Memory B cell (primary cell): ENCODE measurements at places on chromosomes 16 and 17.

DNA sequence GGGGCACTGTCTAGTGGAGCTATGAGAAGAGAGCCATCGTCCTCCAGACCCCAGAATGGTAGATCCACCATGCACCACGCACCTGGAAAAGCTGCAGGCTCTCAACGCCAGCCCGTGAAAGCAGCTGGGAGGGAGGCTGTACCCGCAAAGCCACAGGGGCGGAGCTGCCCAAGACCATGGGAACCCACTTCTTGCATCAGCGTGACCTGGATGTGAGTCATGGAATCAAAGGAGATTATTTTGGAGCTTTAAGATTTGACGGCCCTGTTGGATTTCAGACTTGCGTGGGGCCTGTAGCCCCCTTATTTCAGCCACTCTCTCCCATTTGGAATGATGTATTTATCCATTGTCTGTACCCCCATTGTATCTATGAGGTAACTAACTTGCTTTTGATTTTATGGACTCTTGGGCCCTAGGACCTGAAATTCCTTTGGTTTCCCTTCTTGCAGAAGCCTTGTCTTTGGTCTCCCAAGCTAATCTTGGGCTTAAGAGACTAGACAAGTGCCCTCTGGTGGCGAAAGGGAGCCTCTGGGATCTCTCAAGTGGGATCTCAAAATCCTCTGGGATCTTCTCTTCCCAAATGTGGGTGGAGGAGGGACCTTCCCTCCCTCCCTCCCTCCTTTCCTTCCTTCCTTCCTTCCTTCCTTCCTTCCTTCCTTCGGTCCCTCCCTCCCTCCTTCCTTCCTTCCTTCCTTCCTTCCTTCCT, 58.2 kb upstream of the HAPSTR1 start:
- no peak for DNase-seq

DNA sequence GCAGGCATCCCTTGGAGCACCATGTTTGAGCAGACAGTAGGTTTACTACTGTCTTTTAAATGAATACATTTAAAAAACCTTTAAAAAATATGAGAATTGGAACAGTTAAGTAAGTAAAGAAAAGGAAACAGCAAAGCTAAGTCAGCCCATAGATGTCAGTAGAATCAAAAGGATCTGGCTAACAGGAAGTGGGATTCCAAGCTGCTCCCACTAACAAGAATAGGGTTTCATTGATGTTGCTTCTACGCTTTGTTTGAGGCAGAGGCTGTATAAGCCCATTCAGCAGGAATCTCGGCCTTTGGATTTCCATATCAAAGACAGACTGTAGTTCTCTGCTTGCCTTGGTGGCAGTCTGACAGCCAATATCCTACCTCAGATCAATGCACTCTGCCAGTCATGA, 122.9 kb upstream of the ELAC2 start:
- no peak for DNase-seq

DNA sequence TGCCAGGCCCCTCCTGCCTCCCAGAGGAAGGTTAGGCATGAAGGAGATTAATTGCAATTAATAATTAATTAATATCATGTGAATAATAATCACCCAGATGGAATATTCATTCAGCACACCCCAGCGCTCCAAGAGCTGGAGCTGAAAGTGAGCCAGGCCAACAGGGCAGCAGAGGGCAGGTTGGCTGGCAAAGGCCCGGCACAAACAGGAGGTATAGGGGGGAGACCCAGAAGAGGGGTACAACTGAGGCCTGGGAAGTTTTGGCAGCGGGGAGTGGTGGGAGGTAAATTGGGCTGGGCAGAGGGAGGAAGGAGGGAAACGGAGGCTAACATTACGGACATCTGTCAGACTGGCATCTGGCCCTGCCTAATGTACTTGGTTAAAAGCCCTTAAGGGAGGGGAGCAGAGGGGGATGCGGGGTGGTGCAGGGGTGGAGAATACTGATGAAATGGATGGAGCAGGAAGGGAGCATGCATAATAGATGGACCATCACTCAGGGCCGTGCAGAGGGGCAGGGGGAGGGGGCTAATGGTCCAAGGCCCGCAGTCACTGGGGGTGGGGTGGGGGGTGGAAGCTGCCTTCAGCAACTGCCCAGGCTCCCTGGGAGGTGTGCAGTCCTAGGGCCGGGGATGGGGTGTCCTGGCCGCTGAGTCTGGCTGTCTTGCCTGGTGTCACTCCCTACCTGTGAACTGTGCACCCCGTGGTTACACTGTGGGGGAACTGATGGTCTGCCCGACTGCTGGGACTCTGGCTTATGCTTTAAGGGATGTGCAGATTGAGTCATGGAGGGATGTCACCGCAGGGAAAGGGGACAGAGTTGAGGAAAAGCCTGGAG, 1.9 kb downstream of the ADAM11 start:
- DNase-seq: no peak

GRCh38 chr17:77208217-77208808, 67.5 kb downstream of the SEC14L1 start:
- DNase-seq: no peak

- no peak for DNase-seq
These were observed 21.2 kb upstream of the EIF1 start for GRCh38 chr17:41667280-41668041.

DNA sequence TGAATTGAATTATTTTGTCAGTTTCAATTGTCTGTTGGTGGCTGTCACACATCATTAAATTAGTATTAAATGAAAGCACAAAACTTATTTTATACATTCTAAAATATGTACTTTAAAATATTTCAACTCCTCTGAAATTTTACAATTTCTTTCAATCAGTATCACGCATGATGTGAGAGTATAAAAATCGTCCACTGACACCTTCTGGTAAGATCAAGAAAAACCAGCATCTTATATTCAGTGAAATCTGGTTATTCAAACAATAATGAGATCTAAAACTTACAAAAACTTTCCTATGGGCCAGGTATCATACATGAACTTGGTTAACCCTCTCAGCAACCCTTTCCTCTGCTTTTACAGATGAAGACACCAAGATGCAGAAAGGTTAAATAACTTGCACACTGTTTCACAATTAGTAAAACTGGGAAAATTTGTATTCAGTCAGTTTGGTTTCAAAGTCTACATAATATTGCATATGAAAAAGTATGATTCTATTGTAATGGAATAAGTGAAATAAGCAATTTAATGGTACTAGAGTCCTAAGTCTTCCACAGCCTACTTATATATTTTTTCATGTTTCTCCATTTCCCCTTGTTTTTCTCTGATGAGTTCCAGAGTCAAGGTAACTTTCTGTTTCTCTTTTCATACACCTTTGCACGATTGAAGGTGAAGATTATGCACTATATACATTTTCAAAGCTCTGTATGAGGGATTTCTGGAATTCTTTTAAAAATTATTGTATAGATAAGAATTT, 58.7 kb downstream of the EFCAB5 start:
- no peak for DNase-seq

DNA sequence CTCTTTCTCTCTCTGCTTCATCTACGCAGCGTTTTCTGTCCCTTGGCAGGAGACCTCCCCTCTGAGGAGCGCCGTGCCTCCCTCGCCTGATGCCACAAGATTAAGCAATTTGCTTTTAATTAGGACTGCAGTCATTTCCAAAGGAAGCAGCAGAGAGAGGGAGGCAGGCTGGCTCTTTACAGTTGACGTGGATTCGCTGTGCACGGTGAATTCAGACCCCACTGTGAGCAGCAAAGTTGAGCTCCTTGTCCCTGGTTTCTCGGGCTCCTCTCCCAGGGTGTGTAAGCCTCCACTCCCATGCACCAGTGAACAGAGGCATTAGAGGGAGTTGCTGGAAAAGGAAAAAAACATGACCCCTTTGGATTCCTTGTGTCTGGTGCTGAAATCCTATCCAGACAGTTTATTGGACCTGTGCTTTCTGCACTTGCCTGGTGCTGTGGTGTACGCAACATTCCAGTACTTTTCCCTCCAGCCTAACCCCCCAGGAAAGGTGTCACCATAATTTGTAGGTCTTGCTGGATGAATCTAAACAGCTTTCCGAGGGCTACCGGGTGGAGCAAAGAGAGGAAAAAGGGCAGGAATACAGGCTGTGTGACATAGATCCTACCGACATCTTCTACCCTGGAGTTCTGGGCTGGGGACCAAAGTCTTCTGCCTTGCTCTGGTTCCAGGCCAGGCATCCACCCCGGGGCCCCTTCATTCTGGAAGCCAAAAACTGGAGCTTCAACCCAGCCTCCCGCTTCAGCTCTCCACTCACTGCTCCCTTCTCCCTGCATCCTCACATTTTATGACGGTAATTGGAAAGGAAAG, 171.0 kb downstream of the MAF start:
- DNase-seq: no peak

GRCh38 chr17:82042649-82043048, 5.2 kb upstream of the DCXR start:
- DNase-seq: no peak

DNA sequence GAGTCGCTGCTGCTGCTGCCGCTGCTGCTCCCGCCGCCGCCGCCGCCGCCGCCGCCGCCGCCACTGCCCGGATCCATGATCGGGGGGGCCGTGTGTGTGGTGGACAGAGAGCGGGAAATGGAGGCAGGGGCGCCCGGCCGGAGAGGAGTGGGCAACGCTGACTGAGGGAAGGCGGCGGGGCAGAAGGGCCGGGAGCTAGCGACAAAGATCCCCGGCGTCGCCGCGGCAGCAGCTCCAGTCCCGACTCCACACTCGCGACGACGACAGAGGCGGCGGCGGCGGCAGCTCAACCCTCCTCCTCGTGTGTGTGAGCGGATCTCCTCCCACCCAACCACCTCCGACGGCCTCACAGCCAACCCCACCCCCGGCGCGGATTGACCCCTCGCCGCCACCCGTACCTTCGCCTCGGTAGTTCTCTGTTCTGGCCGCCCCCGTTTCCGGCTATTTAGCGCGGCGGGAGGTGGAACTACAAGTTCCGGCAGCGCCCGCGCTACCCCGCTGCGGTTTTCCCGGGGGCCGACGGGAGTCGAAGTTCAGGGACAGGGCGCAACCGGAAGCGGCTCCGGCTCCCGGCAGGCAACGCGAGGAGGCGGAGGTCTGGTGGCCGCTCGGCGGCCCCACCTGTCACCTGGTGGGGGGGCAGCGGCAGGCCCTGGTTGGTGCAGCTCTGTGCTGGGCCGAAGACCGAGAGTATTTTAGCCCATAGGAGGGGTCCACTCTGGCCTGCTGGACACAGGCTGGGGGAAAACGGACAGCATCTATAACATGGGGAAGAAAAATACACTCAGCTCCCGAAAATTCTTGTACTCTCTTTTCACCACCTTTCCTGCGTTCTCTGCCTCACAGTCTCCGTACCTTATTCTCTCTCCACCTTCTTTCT, at the start of gene GSPT1:
Gene GSPT1 (minus strand): TSS at position 313 of the 880 bp plus-strand sequence. CDS start 236 bp downstream, at position 77.
- peak; percentile 99 for DNase-seq

DNA sequence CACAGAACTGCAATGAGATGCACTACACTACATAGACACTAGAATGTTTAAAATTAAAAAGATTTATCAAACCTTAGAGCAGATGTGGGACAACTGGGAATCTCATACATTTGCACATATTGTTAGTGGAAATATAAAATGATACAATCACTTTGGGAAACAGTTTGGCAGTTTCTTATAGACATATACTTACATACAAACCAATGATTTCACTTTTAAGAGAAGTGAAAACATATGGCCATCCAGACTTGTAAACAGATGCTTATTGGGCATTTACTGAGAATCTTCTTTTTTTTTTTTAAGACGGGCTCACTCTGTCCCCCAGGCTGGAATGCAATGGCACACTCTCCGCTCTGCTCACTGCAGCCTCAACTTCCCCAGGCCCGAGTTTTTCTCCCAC, 50.1 kb downstream of the AXIN2 start:
- DNase-seq: no peak

DNA sequence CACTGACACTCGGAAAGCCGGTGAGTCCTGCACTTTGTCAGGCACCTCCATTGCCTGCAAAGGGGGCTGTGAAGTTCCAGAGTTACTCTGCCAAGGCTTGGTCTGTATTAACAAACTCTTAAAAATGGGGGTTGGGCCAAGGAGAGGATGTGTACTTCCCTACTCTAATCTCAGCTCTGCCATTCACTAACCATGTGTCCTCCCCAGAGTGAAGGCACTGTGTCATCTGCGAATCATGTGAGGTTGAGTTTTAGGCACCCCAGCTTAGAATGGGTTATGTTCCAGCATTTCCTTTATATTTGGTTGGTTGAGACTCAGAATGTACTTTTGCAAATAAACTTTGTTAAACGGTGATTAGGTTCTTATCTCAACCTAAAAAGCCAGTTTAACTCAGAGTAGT, 24.9 kb downstream of the ERCC4 start:
- no peak for DNase-seq

- DNase-seq: no peak
These were observed 777.3 kb upstream of the EEF2KMT start for GRCh38 chr16:5874899-5875298.

DNA sequence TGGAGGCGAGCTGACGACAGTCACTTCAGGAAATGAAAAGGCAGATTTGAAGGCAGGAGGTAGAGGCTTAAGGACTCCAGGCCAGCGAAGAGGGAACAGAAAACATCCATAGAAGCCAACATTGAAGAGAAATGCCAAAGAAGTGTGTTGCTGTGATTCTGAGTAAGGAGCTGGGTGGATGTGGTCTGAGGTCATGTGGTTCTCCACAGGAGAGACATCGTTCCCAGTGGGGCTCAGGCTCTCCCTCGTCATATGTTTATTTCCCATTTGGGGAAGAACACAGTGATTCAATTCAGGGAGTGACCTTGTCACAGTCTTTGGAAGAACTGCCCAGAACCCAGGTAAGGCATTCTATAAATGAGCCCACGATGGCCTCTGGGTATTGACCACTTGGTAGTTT, 6.6 kb upstream of the PMP22 start:
- DNase-seq: no peak

GRCh38 chr17:31132977-31133376, 38.2 kb downstream of the NF1 start:
- no peak for DNase-seq

GRCh38 chr16:58551496-58551895, 36.2 kb downstream of the SETD6 start:
- DNase-seq: no peak

DNA sequence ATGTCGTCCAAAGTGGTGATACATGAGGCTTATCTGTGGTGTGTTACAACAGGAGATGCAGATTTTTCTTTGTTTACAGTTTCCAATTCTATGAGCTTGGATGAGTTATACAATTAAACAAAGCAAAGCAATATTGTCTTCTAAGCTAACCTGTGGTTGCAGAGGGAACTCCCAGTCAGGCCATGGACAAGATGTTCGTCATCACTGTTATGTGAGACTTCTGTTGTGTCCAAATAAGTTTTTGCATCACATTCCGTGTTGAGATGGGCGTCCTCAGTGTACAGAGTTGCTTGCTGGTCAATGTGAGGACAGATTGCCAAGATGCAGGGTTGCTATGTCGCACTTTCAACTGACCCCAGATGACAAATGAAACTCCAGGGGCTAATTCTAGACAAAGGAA, 189.3 kb downstream of the IRF8 start:
- DNase-seq: no peak

GRCh38 chr16:89371968-89372634, 118.3 kb downstream of the ANKRD11 start:
- DNase-seq: no peak

DNA sequence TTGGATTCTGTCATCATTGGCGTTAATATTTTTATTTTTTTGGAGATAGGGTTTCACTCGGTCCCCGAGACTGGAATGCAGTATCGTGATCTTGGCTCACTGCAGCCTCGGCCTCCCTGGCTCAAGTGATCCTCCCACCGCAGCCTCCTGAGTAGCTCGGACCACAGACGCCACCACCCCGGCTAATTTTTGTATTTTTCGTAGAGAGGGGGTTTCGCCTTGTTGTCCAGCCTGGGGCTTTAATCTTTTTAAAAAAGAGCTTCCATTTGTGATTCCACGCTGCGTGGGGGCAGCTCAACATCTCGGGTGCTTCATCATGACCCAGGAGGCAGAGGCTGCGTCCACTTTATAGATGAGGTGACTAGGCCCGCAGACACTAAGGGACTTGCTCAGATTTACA, 1.5 kb downstream of the BANP start:
- DNase-seq: no peak

GRCh38 chr16:67562526-67562917, at the start of gene CTCF:
CTCF (plus strand) TSS chr16:67562526; CDS start chr16:67610833, 48,307 bp downstream.
- no peak for DNase-seq
